T-helper 22 cell (primary cell): ENCODE measurements at places on chromosomes 2 and 18.

DNA sequence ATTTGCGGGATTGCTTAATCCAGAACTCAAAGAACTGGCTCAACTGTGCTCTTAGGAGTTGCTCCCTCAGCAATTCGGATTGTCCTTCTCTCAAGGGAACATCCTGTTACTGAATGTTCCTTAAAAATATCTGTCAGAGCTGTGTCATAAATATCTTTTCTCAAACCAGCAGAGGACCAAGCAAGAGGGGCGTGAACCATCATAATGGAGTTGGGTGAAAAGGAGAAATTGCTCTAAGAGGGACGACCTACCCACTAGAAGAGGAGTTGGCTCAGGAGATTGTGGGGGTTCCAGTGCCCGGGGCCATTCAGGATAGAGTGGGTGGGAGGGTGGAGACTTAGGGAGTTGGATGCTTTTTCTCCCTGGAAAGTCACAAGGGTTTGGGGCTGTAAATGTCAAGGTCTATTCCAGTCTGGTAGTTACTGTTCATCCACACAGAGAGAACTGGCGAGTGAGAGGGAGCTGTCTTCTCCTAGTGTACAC, 59.5 kb downstream of the MERTK start:
- DNase-seq: no peak

DNA sequence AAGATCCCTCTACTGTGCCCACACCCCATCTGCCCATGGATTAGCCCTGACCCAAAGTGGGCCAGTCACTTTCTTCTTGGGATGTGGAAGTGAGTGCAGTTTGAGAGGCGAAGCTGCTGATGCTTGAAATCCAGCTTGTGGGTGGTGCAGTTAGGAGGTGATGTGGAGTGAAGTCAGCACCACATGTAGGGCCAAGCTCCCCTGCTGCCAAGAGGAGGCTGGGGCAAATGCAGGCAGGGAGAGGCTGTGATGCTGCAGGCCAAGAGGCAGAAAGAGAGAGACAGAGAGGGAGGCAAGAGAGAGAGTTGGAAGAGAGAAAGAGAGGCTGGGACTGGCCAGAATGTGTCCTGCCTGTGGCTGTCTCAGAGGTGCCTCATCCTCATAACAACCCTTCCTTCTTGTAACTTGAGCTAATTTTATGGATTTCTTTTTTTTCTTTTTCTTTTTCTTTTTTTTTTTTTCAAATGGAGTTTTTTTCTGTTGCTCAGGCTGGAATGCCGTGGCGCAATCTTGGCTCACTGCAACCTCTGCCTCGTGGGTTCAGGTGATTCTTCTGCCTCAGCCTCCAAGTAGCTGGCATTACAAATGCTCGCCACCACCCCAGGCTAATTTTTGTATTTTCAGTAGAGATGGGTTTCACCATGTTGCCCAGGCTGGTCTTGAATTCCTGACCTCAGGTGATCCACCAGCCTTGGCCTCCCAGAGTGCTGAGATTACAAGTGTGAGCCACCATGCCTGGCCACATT, 35.3 kb upstream of the CAB39 start:
- DNase-seq: no peak

- no peak for DNase-seq
Observed at GRCh38 chr2:172927641-172928357, 147.8 kb upstream of the MAP3K20 start.

GRCh38 chr2:25226827-25227226, 58.4 kb upstream of the POMC start:
- no peak for DNase-seq

DNA sequence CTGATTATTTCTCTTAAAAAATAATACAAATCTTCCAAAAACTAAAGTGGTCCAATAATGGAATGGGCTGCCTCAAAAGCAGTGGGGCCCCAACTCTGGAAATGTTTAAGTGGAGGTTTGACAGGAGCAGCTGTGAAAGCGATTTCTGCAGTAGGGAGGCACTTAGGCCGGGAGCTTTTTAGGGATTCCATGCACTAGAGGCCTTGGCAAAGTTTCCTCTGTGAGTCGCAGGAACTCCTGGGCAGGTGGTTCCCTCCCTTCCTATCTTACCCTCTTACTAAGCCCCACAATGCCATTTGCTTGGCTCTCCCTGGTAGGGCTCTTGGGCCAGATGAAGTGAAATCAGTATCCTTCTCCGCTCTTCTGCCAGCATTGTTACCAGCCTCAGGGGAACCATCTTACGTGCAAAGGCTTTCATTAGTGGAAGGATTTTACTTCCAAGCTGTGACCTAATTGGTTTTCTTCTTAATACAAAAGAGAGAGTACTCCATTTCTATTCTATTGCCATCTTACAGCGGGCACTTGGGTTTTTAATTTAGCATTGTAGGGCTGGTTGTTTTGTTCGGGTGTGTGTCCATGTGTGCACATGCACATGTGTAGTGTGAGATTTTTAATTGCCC, 34.3 kb upstream of the C18orf32 start:
- DNase-seq: no peak

DNA sequence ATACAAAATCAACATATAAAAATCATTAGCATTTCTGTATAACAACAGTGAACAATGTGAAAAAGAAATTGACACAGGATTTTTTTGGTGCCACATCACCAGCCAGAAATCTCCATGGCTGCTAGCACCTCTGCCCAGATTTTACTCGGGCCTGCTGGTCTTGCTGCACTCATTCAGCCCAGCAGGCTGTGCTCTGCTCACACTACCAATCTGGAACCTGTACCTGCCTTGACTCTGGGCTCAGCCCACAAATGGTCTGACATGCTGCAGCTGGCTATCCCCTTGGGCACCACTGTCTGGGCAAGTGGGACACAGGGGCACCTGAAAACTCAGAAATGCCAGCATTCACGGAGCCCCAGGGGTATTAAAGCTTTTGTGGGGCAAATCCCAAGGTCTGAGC, 392.5 kb upstream of the NRXN1 start:
- DNase-seq: no peak

DNA sequence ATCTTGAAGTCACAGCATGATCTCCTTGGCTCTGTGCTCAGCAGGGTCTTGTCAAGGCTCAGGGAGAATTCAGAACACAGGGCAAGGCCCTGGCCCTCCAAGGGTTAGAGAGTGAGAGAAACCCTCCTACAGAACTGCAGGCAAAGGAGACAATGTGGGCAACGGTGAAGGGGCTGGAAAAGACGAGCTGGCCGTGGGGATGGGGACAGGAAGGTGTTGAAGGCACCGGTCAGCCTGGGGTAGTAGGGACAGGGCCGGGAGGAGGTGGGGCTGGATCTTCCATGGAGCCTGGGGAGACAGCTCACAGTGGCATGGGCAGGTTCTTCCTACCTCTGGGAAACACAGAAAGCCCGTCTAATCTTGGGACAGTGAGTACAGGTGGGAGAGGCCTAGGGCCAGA, 92.2 kb upstream of the MCFD2 start:
- DNase-seq: no peak

- no peak for DNase-seq
Observed at GRCh38 chr2:191724015-191724414, 46.1 kb downstream of the NABP1 start.

GRCh38 chr2:28117104-28117596, 226.6 kb downstream of the BABAM2 start:
- no peak for DNase-seq

DNA sequence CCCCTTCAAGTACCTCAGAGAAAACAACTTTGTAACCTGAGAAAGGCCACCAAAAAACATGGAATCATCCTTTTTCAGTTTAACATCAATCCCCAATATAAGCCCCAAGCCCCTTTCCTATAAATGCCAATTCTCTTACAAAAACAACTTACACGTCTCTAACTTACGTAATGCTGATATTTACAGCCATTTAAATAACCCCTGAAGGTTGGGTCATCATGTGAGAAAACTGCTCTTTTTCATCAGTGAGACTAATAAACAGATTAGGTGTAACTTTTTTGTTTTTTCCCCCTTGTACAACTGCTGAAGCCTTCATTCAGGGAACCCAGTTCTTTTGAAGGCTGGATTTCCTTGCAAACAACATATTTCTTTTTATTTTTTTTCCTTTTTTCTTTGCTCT, 3.7 kb downstream of the FASTKD1 start:
- DNase-seq: no peak

- DNase-seq: no peak
Observed at GRCh38 chr2:77608510-77608909, 86.3 kb upstream of the LRRTM4 start.

DNA sequence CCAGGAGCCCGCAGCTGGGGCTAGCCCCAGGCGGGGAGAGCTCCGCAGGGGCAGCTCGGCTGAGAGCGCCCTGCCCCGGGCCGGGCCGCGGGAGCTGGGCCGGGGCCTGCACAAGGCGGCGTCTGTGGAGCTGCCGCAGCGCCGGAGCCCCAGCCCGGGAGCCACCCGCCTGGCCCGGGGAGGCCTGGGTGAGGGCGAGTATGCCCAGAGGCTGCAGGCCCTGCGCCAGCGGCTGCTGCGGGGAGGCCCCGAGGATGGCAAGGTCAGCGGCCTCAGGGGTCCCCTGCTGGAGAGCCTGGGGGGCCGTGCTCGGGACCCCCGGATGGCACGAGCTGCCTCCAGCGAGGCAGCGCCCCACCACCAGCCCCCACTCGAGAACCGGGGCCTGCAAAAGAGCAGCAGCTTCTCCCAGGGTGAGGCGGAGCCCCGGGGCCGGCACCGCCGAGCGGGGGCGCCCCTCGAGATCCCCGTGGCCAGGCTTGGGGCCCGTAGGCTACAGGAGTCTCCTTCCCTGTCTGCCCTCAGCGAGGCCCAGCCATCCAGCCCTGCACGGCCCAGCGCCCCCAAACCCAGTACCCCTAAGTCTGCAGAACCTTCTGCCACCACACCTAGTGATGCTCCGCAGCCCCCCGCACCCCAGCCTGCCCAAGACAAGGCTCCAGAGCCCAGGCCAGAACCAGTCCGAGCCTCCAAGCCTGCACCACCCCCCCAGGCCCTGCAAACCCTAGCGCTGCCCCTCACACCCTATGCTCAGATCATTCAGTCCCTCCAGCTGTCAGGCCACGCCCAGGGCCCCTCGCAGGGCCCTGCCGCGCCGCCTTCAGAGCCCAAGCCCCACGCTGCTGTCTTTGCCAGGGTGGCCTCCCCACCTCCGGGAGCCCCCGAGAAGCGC, 15.0 kb upstream of the GMPPA start:
- no peak for DNase-seq

DNA sequence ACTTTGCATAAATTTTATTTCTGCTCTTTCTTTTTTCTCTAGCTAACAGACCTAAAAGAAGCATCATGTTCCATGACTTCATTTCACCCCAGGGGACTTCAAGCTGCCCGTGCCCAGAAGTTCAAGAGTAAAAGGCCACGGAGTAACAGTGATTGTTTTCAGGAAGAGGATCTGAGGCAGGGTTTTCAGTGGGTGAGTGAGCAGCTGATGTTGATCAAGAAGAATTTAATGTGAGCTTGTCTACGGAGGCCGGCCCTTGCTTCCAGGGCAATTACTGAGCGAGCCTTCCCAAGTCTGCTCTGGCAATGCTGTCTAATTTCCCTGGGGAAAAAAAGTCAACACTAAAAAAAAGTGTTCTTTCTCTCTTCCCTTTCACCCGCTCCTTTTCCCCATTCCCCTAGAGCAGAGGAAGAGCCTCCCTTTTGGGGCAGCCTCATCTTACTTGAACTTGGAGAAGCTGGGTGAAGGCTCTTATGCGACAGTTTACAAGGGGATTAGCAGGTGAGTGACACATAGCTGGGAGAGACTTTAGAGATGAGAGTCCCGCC, 1.2 kb downstream of the CDK15 start:
- DNase-seq: no peak

- DNase-seq: no peak
Observed at GRCh38 chr2:226352941-226353560, 446.6 kb downstream of the IRS1 start.

- DNase-seq: no peak
Observed at GRCh38 chr2:39124746-39125057, 3.9 kb upstream of the SOS1 start.

DNA sequence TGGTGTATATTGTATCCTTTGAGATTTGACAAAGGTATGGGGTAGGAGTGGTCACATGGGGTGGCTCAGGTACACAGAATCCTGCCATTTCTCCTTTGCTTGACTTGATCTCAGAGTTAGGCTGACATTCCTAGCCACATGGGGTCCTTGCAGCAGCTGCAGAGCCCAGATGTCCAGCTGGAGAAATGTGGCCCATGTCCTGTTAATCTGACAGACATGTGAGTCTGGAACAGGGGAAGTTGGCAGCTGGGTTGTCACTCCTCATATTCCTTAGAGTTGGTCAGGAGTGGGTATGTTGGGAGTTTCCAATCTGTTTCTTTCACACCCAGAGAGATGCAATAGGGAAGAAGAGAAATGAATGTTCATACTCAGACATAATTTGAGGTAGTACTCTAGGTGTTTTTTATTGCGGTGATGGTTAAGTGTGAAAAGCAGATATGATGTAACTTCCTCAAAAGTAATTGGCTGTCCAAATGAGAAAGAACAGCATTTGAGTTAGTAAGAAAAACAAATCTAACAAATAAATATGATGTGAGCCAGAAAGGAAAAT, 402.6 kb upstream of the MEIS1 start:
- DNase-seq: no peak

DNA sequence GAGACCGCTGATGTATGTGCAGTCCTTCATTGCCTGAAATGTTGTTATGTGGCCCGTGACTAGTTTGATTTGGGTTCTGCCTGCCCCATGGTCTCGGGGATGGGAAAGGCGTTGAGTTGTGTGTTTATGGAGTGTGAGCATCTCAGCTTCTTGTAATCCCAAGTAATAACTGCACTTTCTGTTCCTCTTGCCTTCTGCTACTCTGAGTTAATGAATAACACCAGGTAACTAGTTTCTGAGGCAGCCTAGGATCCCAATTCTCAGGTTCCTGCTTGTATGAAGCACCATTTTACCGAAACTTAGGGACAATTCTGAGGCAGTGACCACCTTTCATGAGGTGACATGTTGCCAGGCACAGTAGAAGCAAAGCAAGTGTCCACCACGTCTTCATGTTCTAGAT, 170.0 kb downstream of the ALK start:
- no peak for DNase-seq

GRCh38 chr18:36809590-36810381, 19.0 kb downstream of the TPGS2 start:
- DNase-seq: peak; percentile 1
